ENCODE measurements at places on chromosomes 13 and 19.

DNA sequence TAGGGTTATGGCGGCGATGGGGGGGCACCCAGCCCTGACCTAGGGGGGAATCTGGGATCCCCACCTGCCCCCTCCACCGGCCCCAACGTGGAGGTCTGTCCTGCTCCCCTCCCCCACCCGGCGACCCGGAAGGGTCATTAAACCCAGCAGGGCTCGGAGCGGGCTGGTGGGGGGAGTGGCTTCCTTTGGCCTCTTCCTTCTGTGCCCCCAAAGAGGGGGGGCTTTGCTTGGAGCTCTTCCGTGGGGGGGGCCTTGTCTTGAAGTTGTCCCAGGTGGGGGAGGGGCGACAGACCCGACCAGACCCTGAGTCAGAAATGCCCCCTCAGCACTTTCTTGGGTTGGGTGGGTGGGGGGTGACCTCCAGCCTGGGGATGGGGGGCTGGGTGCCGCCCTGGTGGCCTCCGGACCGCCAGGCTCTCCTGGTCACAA, 1.5 kb downstream of the ARID3A start:
- no peak for DNase-seq

DNA sequence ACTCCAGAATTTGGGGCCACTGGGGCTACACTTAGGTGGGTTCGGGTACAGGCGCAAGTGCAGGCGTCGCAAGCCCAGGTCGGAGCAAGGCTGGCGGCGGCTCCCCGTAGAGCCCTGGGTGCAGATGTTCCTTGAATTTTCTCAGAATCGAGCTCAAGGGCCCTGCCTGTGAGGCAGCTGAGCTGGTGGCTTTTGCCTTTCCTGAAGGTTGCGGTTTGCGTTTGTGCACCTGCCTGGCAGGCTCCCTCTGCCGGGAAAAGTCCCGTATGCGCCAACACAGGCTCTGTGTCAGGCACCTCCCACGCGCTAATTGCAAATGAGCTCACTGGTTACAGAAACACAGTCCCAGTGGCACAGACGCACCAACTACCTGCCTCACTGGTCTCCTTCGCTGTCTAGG, 5.9 kb downstream of the DOHH start:
- DNase-seq, result no peak

DNA sequence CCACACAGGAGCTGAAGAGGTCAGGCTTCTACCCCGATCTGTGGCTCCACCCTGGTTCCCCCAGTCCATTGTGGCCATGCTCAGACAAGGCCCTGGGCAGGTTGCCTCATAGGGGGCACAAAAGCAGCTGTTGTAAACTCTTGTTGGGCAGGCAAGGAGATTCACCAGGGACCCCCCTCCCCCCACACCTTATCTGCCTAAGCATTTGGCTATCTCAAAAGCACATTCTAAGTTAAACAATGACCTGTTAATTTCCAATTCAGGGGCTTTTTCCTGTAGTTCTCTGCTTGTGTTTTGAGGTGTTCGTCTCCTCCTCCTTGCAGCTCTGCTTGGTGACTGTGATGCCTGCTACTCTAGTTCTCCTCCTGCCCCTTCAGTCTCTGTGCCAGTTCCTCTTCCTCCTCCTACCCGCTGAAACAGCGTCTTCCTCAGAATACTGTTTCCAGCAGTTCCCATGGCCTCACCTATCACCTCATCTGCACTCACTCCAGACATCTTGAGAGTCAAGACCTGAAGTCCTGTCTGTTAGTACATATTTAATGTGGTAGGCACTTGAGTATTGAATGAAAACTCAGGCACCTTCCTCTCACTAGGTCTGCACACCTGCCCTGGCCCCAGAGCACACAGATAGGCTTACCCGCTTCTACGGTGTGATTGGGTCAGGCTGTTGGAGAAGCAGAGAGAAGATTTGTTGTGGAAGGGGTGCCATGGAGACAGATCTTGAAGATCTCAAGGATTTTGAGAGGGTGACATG, 31.7 kb downstream of the SPATA13 start:
- DNase-seq, result no peak

DNA sequence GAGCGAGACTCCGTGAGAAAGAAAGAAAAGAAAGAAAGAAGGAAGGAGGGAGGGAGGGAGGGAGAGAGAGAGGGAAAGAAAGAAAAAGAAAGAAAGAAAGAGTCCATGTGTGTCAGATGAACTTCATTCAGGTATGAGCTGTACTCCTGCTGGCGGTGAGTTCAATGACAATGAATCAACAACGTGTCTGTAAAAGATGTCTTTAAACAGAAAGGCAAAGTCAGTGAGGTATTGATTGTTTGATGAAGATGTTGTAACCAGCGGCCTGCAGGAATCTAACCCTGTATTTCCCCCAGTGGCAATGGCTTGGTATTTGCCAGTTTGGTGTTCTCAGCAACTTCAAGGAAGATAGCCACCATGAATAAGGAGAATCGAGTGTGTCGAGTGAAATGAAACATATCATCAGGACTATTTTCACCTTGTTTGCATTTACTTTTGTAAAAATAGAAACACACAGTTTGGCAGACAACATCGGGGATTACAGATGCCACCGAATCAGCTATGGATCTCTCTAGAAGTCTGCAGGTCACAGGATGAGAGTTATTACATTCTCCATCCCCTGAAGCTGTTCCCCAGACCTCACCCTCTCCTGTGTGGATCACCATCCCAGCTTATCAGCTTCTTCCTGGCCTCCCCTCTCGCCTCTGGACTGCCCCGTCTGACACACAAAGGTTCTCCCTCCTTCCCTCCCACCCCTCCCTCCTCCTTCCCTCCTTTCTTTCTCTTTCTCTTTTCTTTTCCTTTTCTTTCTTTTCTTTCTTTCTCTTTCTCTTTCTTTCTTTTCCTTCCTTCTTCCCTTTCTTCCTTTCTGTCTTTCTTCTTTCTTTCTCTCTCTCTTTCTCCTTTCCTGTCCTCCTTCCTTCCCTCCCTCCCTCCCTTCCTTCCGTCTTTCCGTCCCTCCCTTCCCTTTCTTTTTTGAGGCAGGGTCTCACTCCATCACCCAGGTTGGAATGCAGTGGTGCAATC, 8.2 kb upstream of the SBK3 start:
- no peak for DNase-seq

Measured in activated T-helper 1 cell treated with anti-CD3 and anti-CD28 coated beads, Interleukin-2, amount 50 U/mL, for 16 hours (primary cell).